ENCODE measurements at places on chromosomes 3 and 15. TPM values are rescaled to one million over a fixed set of nuclear protein-coding genes. Genes with fewer than 3 reads are reported as not detected.

Gene TFRC
- total RNA-seq = 72.9 TPM

Gene KAT2B
- 10.4 TPM for total RNA-seq

Gene ABI3BP
- total RNA-seq = 3.1 TPM

Gene IL5RA
- not detected for total RNA-seq

Gene GNB5
- 33.7 TPM for total RNA-seq

Gene SUCNR1
- not detected for total RNA-seq

Gene MAP3K13
- total RNA-seq = 15.8 TPM

- H3K27ac ChIP-seq = no peak overlapping the region
- no peaks in the 10 kb centered on the region for H3K27me3 ChIP-seq
- no peak for DNase-seq
- H3K4me1 ChIP-seq = peaks cover 5% of the 10 kb centered on the region
- H3K36me3 ChIP-seq = peaks cover 31% of the 10 kb centered on the region
These were observed 54.4 kb upstream of the SLC12A8 start for GRCh38 chr3:125266971-125267370.

DNA sequence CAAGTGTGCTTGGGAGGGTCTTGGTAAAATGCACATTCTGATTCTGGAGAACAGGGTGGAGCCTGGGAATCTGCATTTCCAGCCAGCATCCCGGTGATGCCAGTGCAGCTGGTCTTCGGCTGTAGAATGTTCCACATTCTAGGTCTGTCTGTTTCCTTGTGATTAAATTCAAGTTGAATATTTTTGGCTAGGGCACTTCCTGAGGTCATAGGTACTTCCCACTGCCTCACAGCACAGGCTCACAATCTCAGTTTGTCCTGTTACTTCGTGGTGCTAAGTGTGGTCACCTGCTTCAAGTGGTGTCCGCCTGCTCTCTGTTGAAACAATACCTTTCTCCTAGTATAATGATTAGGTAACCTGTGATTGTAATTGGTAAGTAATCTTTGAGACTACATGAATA, 40.1 kb downstream of the FLNB start:
- H3K4me3 ChIP-seq = no peak overlapping the region
- DNase-seq = peak; percentile 37
- H3K4me1 ChIP-seq = peaks cover 58% of the 10 kb centered on the region
- H3K36me3 ChIP-seq = peaks cover 7% of the 10 kb centered on the region
- no peaks in the 10 kb centered on the region for H3K27me3 ChIP-seq
- H3K27ac ChIP-seq = peak overlapping the region; percentile 95

DNA sequence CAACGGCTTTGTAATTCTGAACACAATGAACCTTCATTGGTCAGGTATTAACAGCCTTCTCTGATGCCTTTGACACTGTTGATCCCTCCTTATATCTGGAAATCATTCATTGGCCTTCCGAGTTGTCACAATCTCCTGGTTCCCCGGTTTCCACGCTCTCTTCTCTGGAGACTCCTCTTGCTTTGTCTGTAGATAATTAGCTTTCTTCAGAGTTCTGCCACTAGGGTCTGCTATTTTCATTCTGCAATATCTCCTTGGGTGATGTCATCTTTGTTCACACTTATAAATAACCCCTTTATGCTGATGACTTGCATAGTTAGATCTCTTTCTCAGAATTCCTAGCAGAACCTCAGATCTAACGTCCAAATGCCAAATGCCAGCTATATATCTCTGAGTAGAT, 583.8 kb upstream of the ZNF717 start:
- no peaks in the 10 kb centered on the region for H3K36me3 ChIP-seq
- peak; percentile 21 for DNase-seq
- no peak overlapping the region for H3K4me3 ChIP-seq

DNA sequence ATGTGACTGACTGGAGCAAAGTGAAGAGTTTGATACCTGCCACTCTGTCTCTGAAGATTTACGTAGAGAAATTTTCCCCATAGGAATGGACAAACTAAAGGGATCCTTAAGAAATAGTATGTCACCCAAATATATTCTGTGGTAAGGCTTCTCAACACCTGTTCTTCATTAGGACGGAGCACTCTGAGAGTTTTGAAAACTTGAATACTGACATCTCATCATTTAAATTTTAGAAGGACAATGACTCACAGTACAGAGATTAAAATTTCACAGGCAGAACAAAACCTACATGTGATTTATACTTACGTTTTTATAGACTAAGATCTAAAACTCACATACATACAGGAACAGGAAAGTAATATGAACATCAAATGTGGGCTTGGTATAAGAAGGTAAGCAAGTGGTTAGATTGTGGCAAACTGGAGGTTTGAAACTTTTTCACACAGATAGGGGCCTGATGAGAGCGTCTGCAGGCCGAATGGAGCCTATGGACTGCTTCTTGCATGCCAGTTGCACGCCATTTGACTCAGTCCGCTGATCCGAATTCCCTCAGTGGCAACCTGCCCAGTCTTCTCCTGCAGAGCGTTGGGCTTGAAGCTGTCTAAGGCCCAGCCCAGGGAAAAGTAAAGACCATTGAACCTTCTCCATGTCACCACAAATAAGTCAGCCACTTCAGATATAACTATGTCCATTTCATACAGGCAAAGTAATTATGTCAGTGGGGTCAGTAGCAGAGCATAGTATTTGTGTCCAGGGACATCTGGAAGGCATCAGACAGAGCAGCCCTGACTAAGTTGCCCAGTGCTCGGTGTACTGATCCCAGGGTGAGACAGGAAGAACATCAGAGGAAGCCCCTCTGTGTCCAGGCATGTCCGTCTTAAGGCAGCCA, 45.7 kb downstream of the ZBTB38 start:
- no peak overlapping the region for H3K4me3 ChIP-seq
- H3K4me1 ChIP-seq = peaks cover 52% of the 10 kb centered on the region
- no peak for DNase-seq

- no peak overlapping the region for H3K27ac ChIP-seq
- H3K4me1 ChIP-seq = peaks cover 8% of the 10 kb centered on the region
- no peaks in the 10 kb centered on the region for H3K27me3 ChIP-seq
- H3K36me3 ChIP-seq = no peaks in the 10 kb centered on the region
- H3K4me3 ChIP-seq = no peak overlapping the region
These were observed 332.7 kb upstream of the THBS1 start for GRCh38 chr15:39248204-39248603.

DNA sequence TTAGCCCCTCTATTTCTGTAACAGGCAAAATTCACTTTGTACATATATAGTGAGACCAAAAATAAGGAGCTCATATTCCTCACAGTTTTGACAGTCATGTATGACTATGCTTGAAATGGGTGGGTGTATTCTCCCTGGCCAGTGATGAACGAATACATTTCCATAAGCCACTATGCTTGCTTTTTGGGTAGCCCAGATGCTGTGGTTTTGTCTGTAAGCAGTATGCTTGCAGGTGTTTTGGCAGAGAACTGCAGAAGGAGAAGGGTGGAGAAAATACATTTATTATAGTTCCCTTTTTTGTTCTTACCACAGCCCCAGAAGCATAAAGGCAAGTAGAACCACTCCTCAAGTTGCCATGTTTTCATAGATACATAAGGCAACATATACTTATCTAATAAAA, 131.2 kb downstream of the RBMS3 start:
- no peak overlapping the region for H3K27ac ChIP-seq
- peaks cover 13% of the 10 kb centered on the region for H3K4me1 ChIP-seq
- peaks cover 7% of the 10 kb centered on the region for H3K36me3 ChIP-seq
- H3K27me3 ChIP-seq = no peaks in the 10 kb centered on the region
- no peak overlapping the region for H3K4me3 ChIP-seq

DNA sequence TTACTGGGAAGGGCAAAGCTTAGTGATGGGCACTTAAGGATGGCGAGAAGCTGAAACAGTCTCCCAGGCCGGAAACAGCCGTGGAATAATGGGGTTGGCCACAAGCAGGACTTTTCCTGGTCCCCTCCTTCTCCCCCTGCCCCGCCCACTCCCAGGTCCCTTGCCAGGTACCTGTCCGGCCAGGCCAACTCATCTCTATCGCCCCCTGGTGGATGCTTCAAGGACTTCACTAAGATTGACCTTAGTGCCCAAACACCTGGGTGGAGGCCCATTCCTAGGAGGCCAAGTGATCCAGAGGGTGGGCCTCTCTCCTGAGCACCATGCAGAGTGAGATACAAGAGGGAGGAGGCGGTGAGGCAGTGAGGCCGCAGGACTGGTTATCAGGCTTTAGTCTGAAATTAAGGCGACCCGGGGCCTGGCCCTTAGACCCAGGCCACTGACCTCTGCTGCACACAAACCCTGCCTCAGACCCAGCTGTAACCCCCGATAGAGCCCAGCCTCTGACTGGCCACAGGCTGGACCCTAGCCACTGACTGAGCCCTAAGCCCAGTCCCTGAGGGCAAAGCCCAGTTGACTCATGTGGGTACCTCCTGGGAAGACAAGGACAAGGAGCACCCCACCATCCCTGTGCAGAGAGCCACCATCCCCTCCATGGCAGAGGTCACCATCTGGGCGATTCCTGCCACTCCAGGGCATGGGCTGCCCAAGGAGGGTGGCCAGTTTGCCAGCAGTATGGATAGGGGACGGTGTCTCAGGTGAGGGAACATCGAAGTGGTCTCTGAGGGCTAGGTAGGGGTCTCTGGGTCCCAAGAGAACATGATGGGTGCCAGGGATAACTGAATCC, 37.6 kb downstream of the VIPR1 start:
- no peak overlapping the region for H3K4me3 ChIP-seq
- no peak overlapping the region for H3K27ac ChIP-seq

Data from MCF 10A (cell line).